ENCODE measurements at places on chromosomes 3 and 15. TPM values are rescaled to one million over a fixed set of nuclear protein-coding genes. Genes with fewer than 3 reads are reported as not detected.

GRCh38 chr3:14322667-14323295 lies 79.6 kb upstream of the SLC6A6 start:
- no peaks in the 10 kb centered on the region for H3K4me1 ChIP-seq
- H3K4me3 ChIP-seq, result no peak overlapping the region
- H3K27me3 ChIP-seq, result no peaks in the 10 kb centered on the region
- no peak for DNase-seq
- no peak overlapping the region for H3K27ac ChIP-seq

Gene SLC28A1
- not detected for total RNA-seq

DNA sequence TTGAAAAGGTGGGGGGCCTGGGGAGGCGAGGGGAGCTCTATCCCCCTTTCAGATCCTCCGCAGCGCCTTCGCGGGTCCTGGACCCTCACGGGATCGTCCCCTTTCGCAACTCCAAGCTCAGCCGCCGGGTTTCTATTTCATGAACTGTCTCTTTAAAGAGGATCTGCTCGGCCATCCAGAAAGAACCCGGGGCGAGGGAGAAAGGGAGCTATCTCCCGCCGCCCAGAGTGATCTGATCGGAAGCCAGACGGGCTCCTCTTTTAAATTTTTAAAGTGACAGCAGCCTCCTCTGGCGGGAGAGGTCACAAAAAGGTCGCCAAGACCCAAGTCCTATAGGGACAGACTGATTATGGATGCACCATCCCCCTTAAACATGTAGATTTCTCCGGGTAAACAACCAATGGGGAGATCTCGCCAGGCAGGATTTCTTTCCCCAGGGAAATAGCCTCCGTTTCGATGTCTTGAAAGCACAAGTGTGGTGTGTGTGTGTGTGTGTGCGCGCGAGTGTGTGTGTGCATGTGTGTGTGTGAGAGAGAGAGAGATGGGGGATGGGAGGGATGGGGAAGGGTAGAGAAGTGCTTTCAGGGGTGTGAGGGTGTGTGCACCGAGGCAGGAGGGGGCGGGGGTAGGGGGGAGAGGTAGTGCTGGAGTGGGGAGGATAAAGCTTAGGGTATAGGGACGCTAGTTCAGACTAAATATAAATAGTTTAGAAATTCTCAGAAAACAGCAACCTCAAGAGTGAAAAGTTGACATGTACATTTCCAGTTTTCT lies 516.1 kb downstream of the MECOM start:
- H3K4me1 ChIP-seq, result peaks cover 20% of the 10 kb centered on the region
- no peak overlapping the region for H3K27ac ChIP-seq
- peak overlapping the region; percentile 63 for H3K4me3 ChIP-seq
- peaks cover 61% of the 10 kb centered on the region for H3K27me3 ChIP-seq
- peak; percentile 9 for DNase-seq

GRCh38 chr3:192915722-192916121 lies 1.9 kb downstream of the MB21D2 start:
- peaks cover 3% of the 10 kb centered on the region for H3K36me3 ChIP-seq
- peaks cover 29% of the 10 kb centered on the region for H3K4me1 ChIP-seq
- peaks cover 40% of the 10 kb centered on the region for H3K27me3 ChIP-seq
- H3K4me3 ChIP-seq, result peak overlapping the region; percentile 53
- H3K27ac ChIP-seq, result no peak overlapping the region

Gene SLC22A14
- not detected for total RNA-seq

DNA sequence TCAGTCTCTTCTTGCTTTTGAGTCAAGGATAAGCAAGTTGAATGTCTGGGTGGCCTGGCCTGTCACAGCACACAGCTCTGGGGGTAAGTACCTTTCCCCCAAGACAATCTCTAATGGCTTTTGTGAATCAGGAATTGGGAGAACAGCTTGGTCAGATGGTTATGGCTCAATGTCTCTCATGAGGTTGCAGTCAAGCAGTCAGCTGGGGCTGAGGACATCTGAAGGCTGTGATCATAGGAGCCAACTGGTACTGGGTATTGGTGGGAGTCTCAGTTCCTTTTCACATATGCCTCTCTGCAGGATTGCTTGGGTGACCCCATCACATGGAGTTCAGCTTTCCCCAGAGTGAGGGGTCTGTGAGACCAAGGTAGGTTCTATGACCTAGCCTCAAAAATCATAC lies 33.0 kb upstream of the TMEM158 start:
- no peaks in the 10 kb centered on the region for H3K36me3 ChIP-seq
- H3K4me3 ChIP-seq, result no peak overlapping the region
- no peaks in the 10 kb centered on the region for H3K27me3 ChIP-seq
- no peak overlapping the region for H3K27ac ChIP-seq
- H3K4me1 ChIP-seq, result no peaks in the 10 kb centered on the region

DNA sequence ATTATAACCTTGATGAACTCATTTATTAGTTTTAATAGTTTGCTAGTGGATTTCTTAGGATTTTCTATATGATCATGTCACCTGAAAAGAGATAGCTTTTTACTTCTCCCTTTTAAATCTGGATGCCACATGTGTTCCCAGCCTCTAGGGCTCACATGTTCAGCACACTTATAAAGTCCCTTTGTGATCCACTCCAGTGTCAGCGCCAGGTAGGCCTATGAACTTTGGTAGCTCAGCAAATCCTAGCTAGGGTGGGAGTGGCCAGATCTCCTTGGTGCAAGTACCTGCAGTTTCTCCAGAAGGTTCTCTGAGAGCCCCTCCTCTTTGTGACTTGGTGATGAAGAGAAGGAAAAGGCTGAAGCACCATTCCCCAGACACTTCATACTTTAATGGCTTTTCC lies 8.7 kb downstream of the FETUB start:
- no peaks in the 10 kb centered on the region for H3K36me3 ChIP-seq
- H3K4me3 ChIP-seq, result no peak overlapping the region
- no peak overlapping the region for H3K27ac ChIP-seq
- no peak for DNase-seq
- peaks cover 5% of the 10 kb centered on the region for H3K4me1 ChIP-seq
